ENCODE measurements at places on chromosomes 5 and 9.

DNA sequence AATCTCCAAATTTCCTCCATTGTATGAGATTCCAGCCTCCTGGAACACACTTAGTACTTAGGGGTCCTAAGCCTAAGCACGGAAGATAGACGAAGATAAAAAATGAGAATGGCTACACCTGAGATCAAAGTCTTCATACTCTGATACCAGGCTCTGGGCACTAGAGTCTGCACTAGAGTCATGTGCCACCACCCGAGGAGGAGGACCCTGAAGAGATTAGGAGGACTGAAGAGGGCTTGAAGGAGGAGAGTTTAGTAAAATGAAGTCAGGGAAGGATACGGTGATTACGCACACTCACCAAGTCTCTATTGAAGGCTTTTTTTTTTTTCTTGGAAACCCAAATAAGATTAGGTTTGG lies 573 bp upstream of the SPATA24 start:
- no peak for DNase-seq

DNA sequence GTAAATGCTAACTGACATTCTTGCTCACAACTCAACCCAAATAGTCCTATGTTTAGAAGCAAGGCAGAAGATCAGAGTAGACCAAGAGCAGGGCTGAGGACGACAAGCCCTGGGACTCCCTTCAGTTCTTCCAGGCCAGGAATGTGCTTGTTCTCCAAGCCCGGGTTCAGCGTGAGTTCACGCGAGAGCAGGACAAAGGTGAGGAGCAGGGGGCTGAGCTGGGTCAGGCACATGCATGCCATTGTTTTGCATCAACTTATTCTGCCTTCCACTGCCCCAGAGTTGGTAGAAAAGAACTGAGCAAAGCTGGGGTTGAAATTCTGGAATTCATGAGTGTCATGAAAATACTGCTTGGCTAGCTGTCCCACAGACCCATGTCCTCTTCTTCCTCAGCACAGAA lies 206.5 kb downstream of the PAX5 start:
- no peak for DNase-seq

DNA sequence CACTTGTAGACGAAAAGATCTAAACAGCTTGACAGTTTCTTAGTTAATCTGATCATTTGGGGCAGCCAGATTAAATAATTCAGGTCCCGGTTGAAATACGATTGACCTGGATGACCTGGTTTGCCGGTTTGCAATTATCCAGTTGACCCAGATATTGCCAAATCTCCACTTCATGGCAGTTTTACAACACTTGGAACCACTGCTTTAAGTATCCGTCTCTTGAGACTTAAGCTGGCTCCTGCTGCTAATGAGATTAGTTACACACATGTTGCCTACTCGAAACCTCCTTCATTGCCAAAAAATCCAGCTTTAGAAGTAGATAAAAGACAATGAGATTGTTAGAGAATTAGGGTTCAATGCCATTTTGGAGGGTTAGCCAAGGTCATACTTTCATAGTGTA lies 136.2 kb upstream of the HAPLN1 start:
- DNase-seq: no peak

- DNase-seq: no peak
Observed at GRCh38 chr9:97874624-97875023, 21.6 kb downstream of the FOXE1 start.
